ENCODE measurements at places on chromosomes 5 and 9. TPM values are rescaled to one million over a fixed set of nuclear protein-coding genes. Genes with fewer than 3 reads are reported as not detected.

Gene PCDHA9
- not detected for total RNA-seq

Gene SPATA31C1
- total RNA-seq: not detected

Gene SMIM33
- 0.10 TPM for total RNA-seq

Gene ACOT12
- not detected for total RNA-seq

Gene PCDHA3
- total RNA-seq: not detected

Data from activated CD8-positive, alpha-beta memory T cell treated with anti-CD3 and anti-CD28 coated beads for 36 hours (primary cell).